ENCODE measurements at places on chromosomes 5 and 9.
A peak's percentile ranks its signal among the peaks of the same experiment; 100 is the strongest.

- DNase-seq: peak; percentile 32
Measured at GRCh38 chr9:93302586-93303257, 118.8 kb downstream of the WNK2 start.

DNA sequence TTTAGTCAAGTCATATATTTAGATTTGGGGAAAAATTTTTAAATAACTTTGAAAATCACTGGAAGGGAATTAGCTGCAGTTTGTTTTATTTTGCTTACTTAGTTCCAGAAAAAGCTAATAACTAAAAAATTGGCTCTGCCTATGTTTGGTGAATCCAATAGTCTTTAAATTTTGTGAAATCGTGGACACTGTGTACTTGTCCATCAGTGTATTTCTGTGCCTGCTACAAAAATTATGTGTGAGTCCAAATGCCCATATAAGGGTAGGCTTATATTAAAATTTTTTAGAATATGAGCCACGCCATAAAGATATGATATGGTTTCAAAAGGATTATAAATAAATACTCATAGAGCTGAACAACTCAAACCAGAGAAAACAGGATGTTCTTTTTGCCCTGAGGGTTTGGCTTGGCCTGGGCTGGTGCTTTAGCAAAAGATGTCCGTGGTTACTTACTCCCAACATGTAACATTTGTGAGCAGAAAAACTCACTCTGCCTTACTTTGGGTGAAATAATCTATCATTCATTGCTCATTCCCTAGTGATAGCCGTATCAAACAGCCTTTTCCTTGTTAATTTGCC is 133.2 kb upstream of the PRLR start:
- no peak for DNase-seq

DNA sequence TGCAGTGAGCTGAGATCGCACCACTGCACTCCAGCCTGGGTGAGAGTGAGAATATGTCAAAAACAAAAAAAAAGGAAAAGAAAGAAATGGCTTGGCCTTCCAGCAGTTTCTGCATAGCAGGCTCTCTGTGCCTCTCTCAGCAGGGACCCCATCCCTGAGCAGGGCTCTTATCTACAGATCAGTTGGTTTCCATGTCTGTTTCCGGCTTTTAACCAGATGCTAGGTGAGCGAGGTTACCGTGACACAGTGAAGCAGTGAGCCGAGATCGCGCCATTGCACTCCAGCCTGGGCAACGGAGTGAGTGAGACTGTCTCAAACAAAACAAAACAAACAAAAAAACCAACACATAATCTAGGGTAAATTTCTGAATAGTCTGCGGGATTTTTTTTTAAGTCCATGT is 51.4 kb downstream of the COL5A1 start:
- DNase-seq: no peak

GRCh38 chr5:1593903-1594356 is 70.2 kb upstream of the LPCAT1 start:
- no peak for DNase-seq

DNA sequence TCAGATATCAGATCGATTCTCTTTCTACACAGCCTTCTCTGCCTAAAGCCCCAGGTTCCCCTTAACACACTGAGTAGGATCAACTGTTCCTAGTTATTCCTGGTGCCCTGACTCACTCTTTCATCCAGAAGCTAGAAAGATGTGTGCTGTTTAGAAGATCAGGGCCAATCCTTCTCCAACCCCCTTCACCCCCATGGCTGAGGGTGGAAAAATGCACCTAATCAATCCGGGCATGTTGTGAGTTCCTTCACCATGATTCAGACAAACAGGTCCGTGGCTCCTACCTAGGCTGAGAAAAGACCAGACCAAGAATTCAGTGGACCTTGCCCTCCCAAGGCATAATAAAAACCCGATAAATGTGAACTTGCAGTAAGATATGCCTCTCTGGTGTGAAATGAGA is 85.4 kb upstream of the EQTN start:
- DNase-seq: no peak

- no peak for DNase-seq
Measured at GRCh38 chr5:2013301-2014057, 130.8 kb upstream of the IRX4 start.

DNA sequence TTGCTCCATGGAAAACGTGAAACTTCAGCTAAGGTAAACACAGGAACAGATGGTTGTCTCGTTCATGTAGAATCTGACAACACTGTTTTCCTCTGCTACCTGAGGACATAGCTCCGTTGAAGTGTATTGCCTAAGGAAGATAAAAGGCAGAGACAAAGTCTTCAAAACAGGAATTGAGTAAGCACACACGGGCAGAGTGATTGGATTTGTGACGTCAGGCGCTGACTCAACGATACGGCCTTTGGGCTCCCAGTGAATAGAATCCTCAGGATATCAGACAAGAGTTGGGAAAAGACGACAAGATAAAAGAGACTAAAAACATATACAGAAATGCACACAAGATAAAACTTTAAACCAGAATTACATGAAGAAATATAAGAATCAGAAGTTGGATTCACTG is 787.1 kb upstream of the CTNND2 start:
- no peak for DNase-seq
